ENCODE measurements at places on chromosomes 3 and 15.

- DNase-seq: no peak
These were observed 66.2 kb upstream of the THSD4 start for GRCh38 chr15:71048913-71049675.

- DNase-seq: no peak
These were observed 216.2 kb downstream of the LRRN1 start for GRCh38 chr3:4015426-4015825.

DNA sequence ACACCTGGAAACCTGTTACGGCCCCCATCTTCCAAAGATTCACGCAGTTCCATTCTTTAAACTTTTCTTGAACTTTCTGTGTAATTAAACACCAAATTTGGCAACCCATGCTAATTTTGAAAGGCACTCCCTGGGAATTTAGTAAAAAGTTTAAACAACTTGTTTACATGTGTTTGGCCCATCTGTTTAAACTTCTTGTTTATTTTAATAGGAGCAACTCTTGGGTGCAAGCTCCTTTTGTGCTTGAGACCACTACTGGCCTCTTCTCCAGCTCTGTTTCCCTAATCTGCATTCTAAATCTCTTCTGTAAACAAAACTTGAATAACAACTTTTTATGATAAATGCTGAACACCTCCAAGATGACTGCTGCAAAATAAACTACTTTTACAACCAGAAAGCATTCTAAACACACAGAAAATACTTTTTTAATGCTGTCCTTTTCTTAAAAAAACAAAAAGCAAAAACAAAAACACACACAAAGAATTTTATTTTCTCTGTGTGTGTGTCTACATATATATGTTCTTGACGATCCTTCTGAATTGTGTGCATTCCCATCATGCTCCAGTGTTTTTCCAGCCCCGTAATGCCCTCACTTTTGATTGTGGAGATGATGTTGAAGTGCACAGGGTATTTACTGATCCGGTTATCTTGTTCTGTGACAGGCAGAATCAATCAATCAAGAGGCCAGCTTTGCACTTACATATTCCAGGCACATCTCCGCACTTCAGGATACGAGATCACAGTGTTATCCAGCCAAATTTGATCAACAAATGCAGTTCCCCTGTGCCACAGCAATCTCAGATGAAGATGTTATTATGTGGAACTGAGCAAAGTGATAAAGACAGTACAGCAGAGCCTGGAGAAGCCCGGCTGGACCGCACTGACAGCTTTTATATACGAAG, 416.9 kb downstream of the FOXP1 start:
- no peak for DNase-seq

GRCh38 chr3:26064297-26064696, 274.4 kb downstream of the OXSM start:
- no peak for DNase-seq

DNA sequence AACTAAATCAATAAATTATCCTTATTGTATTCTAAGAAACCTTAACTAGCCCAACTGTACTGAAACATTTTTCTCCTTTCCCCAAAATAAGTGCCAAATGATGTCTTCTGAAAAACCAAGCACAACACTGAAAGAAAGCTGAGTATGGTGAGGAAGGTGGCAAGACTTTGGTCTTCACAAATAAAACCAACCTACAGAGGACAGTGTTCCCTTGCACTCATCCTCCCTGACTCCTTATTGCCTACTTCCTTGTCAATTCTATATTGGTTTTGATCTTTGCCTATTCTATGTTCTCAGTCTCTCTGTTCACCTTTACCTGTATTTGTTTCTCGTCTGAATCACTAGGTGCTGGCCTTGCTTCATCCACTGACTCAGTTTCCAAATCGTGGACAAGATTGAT, 490.1 kb upstream of the ZNF385D start:
- DNase-seq: no peak

DNA sequence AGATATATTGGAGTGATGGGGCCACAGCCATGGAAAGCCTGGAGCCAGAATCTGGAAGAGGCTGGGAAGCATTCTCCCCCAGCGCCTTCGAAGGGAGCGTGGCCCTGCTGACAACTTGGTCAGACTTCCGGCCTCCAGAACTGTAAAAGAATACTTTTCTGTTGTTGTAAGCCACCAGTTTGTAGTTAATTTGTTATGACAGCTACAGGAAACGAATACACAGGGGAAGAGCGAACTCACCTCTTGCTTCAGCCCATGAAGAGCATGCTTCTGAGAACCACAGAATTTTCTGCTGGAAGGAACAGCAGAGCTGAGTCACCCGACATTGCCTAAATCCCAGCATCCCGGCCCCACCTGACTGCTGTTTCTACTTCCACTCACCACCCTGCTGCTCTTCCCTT, 501.7 kb downstream of the SHQ1 start:
- DNase-seq: no peak

DNA sequence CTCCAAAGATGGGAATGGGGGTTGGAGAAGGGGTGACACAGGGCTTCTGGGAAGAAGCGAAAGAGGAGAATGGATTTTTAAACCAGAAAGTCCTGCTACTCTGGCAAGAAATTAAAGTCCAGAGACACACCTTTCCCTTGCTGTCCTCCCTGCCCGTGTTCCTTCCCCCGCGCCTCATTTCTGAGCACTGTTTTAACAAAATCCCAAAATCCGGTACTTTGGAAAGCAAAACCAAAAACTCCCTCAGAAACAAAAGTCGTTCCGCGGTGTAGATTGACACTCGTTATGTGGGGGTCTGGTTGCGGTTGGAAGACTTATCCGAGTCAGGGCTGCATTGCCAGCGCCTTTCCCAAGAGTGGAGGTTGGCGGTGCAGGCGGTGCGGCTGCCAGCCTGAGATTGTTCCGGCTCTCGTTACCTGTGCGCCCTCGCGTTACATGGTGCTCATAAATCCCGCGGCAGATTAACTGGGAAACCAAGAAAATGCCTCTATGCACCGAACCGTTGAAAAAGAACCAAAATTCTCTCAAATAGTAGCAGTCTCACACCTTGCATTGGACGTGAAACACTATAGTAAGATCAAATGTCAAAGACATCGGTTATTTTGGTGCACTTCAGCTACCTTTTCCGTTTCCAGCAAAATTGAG, 217.7 kb downstream of the MEIS2 start:
- DNase-seq: no peak

DNA sequence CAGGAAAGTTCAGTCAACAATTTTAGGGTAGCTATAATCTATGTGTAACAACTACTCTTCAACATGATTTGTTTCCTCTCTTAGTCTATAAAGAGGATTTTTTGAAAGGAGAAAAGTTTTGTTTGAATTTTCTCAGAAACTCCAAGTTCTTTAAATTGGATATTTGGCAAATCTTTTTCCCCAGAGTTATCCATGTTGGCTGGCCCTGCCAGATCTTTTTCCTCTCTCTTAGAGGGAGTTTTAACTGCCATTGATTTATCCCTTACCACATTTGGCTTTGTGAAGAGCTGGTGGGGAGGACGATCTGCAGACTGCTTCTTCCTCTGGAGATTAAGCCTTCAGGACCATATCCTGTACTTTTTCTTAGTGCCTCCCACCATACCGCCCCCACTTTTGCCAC, 64.9 kb upstream of the ROPN1 start:
- DNase-seq: no peak

DNA sequence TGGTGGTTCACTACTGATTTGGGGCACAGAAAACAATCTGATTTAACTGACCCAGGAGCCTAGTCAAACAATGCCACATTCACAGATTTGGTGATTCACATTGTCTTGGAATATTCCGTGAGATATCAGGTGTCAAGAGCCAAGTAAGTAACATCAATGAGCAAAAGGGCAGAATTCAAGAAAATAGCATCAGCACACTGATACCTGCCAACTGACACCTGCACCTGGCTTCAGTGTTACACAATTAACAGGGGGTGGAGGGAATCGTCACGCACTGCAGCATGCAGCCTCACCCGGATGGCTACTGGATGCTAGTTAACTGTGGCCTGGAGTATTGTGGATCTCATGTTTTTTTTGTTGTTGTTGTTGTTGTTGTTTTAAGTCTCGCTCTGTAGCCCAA, 17.6 kb downstream of the CCNL1 start:
- DNase-seq: no peak

DNA sequence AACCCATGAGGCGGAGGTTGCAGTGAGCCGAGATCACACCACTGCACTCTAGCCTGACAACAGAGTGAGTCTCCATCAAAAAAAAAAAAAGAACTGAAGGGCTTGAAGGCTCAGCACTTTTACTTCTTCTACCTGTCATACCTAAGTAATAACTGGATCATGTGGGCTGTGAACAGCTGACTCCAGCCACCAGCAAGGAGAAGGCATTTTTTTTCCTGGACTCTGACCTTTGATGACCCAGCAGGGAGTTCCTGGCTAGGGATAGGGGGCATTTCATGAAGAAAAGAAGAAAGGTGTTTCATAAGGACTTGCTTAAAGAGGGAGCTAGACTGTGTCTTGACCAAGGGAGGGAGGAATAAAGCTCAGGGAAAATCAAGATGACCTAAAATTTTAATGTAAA, 266.0 kb downstream of the ZNF621 start:
- DNase-seq: no peak

GRCh38 chr3:194777729-194778128, 92.0 kb downstream of the FAM43A start:
- no peak for DNase-seq

DNA sequence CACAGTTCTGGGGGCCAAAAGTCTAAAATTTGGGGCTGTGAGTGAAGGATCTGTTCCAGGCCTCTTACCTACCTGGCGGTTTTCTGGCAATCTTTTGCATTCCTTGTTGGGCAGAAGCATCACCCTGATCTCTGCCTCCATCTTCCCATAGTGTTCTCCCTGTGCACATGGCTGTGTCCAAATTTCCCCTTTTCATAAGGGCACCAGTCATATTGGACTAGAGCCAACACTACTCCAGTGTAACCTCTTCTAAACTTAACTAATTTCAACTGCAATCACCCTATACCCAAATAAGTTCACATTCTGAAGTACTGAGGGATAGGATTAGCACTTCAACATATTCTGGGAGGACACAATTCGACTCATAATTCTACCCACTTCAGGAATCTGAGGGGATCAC, 85.0 kb downstream of the CCNL1 start:
- no peak for DNase-seq

DNA sequence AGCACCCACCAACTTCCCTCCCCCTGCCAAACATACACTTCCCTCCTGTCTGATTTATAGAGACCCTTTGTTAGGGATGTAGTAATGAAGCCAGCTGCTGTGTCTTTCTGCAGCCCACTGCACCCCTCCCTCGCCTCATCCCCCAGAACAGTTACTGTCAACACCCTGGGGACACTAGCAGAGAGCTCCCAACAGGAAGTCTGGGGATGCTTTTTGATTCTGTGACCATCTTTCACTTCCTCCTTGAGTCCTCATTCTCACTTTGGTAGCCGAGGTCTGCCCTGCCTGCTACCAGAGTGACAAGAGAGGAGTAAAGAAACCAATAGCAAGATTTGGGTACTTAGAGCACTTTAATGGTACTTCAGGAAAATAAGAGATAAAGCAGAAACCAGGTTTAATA, 201.6 kb downstream of the SATB1 start:
- no peak for DNase-seq

DNA sequence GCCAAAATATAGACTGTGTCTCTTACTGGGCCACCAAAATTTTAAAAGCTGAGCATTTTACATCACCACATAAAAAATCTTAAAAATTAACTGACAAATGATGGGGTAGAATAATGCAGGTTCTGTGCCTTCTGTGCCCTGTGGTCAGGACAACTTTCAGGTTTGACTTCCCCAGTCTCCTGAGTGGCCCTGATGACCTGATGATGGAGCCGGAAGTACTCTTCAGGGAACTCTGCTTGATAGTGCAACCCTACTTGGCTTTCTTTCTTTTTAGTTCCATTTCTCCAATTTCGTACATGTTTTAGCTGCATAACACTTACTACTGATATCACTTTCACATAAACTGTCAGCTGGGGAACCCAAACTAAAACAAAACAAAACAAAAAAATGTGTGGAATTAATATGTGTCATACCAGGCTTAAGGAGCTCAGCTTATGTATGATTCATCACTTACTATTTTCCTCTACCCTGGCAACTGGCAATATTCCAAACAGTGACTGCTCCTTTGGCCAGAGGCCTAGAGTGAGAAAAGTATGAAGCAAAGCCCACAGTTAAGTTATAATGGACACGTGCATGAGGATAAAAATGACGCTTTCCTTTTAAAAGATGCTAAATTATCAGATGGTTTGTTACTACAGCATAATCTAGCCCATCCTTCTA, 194.3 kb downstream of the BCHE start:
- DNase-seq: no peak

DNA sequence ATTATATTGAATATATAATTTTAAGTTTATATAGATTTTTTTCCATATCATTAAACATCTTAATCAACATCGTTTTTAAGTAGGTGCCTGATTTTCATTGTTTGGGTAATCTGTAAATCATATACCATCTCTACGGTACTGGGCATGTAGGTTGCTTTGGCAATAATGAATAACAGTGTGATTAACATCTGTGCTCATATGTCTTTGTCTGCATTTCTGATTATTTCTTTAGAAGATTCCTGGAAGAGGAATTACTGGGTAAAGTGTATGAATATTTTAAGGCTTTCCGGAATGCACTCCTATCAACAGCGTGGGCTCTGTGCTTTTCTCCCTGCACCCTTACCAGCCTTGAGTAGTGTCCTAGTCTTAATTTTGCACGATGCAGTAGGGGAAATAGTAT, 119.8 kb upstream of the LIPC start:
- DNase-seq: no peak

DNA sequence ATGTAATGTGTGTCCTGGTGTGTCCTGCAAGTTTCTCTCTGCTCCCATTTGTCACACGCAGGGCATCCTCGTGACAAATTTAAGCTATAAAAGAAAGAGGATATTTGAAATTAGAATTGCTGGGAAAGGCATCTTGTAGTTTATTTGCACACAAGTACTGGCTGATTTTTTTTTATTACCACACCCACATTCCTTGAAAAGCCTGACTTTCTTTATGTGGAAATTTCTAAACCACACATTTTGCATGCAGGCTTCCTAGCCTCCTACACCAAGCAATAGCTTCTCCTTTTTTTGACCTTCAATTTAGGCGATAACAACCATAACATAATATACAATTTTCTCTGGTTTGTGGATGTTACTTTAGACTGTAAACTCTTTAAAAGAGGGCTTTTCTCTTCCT, 126.1 kb downstream of the SERPINI1 start:
- no peak for DNase-seq

- no peak for DNase-seq
These were observed 79.2 kb upstream of the FNDC3B start for GRCh38 chr3:171960159-171960558.

- no peak for DNase-seq
These were observed 36.5 kb upstream of the DENND4A start for GRCh38 chr15:65828585-65828984.

DNA sequence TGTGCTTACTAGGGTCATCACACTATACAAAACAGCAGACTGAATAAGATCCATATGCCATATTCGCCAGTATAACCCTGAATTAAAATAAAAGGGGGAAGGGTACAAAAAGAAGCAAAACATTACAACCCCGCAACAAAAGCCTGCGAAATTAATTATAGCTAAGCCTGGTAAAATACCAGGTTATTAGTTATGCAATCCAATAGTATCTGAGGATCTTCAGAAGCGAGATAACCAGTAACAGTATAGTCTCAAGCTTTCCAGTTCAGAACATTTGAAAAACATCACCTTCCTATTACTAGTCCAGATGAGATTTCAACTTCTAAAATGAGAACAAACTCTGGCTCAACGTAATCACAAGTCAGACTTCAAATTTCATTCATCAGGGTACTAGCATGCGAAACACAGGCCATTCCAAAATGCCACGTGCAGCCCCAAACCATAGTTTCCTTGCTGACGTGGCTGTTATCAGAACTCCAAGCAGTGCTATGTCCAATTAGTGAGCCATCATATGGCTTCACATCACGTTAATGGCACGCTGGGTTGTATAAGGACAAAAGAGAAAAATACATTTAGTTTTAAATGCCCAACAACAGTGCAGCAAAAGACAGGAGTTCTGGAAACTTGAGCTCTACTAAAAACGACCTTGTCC, 1.1 kb downstream of the SSR3 start:
- no peak for DNase-seq
